ENCODE measurements at places on chromosomes 4 and X.

DNA sequence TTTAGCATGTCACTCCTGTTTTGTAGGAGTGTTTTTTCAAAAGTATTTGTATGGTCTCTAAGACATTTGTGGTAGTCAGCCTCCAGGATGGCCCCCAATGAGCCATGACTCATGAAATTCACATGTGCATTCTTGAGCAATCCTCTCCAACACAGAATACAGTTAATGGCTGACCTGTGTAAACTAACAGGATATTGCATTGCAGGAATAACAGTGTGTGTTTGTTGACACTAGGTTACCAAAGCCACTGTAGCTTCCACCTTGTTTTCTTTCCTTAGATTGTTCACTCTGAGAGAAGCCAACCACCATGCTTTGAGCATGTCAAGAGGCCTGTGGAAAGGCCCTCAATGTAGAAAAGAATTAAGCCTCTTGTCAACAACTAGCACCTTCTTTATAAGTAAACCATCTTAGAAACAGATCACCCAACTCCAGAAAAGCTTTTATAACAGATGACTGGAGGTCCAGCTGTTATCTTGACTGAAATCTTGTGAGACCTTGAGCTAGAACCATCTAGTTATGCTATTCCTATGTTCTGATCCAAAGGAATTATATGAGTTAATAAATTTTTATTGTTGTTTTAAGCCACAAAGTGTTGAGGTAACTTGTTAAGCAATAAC, 28.5 kb downstream of the TBCK start:
- no peak for DNase-seq

DNA sequence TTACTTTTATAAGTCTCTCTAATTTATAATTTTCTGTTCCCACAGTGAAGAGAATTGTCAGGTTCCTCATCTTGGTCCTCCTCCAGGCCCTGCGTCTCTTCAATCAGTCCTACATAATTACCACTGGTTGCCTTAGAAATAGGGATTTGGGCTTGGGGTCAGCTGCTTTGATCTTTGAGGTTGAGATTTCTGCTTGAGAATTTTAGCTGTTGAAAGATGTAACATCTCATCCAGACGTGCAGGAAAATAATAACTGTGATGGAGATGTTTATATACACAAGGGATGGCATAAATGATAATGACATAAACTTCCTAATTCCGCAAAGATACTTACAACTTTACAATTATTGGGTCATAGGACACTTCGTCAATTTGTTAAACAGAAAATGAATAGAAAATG, 30.3 kb downstream of the AADAT start:
- no peak for DNase-seq

- no peak for DNase-seq
Measured at GRCh38 chr4:20253735-20254409, 2.2 kb downstream of the SLIT2 start.

- DNase-seq = no peak
Measured at GRCh38 chrX:42778096-42778495, at the start of gene PPP1R2C. TSS of gene PPP1R2C (minus strand) at chrX:42778163. CDS start at chrX:42778079, 84 bp downstream.

- DNase-seq = no peak
Measured at GRCh38 chr4:187433141-187433540, 562.4 kb upstream of the ZFP42 start.

GRCh38 chrX:99242001-99242400, 1168.1 kb downstream of the PCDH19 start:
- DNase-seq = no peak

DNA sequence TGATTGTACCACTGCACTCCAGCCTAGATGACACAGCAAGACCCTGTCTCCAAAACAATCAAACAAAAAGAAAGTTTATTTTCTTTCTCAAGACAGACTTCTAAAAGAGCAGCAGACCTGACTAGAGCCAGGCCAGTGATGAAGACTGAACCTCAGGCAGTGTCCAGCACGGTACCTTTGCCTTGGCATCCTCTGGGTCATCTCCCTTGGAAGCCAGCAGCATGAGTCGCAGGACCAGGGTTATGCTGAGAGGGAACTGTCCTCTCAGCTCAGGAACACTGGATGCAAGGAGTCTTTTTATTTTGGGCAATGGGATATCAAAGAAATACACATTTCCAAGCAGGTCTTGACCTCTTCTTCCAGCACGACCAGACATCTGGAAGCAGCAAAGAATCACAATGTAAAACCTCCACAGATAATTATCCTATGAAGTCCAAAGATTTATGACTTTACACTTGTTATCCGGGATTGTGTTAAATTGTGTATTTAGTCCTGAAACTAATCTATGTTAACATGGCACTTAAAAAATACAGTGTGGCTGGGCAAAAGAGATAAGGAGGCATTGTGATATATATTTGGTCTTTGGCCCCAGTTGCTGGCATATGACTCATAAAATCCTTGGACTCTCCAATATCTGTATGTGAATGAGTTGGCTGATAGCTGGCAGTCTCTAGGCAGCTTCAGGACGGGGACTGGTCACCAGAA, 66.0 kb upstream of the DDX60 start:
- no peak for DNase-seq

- DNase-seq = no peak
Measured at GRCh38 chr4:656436-657337, 17.4 kb downstream of the ATP5ME start.

- DNase-seq = no peak
Measured at GRCh38 chrX:139224953-139225665, 305.4 kb upstream of the F9 start.

DNA sequence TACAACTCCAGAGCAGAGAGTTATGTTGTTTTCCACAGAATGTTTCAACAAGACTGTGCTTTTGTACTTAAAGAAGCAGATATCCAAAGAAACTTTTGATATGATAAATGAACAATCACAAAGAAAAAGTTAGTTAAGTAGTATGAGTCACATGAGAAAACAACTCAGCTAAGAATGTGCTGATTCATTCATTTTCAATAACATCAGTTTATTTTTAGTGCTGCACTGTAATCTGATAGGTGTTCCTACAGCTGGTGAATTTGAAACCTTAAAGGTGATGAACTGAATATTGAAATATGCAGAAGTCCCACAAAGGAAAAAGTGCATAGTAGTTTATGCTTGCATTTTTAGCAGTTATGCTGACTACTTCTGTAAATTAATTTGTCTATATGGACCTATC, 180.3 kb upstream of the TENM3 start:
- no peak for DNase-seq

GRCh38 chr4:122673252-122673651, 52.4 kb upstream of the IL21 start:
- DNase-seq = no peak

GRCh38 chrX:19137067-19137466, 14.8 kb upstream of the ADGRG2 start:
- no peak for DNase-seq

Measured in stimulated activated CD8-positive, alpha-beta memory T cell treated with anti-CD3 and anti-CD28 coated beads, Interleukin-4, amount 100 ng/mL, for 1 hour (primary cell).